Stimulated activated CD8-positive, alpha-beta memory T cell treated with anti-CD3 and anti-CD28 coated beads, Interleukin-4, amount 100 ng/mL, for 4 hours (primary cell): ENCODE measurements at places on chromosomes 4 and X.

DNA sequence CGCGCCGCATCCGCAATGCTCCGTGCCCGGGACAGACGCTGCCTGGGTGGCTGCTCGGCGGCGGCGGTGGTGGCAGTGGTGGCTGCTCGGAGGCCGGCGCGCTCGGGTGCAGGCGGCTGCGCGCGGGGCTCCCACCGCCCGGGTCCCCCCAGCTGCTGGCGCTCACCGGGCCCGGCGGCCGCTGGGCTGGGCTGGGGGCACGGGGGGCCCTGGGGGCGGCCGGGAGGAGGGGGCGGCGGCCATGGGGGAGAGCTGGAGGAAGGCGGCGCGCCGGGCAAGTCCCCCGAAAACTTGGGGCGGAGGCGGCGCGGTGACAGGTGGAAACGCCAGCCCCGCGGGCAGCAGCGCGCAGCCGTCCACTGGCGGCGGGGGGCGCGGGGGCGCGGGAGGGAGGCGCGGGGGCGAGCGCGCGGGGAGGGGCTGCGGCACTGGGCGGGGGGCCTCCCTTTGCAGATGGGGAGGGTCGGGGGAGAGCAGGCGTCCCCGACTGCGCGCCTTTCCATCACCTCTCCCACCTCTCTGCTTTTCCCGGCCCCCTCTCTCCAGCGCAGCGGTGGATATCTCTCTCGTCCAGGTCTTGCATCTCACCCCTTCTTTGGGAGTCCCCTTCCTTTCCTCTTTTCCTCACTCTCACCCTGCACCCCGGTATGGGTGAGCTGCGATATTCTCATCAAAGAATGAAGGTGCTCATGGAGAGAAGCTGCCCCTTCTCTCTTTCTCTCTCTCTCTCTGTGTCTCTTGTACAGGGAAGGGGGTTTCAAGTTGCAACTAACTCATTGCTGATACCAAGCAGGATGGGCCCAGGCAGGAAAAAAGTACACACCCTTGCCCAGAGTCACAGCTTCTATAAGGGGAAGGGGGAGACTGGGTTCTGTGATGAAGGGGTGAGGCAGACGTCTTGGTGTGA, 83.7 kb upstream of the DHRSX start:
- DNase-seq = no peak

GRCh38 chr4:37757761-37758160, 68.7 kb upstream of the PGM2 start:
- DNase-seq = no peak

GRCh38 chr4:4783847-4784246, 75.6 kb upstream of the MSX1 start:
- DNase-seq = no peak

- no peak for DNase-seq
These were observed 116.4 kb downstream of the LARP7 start for GRCh38 chr4:112753333-112753732.

DNA sequence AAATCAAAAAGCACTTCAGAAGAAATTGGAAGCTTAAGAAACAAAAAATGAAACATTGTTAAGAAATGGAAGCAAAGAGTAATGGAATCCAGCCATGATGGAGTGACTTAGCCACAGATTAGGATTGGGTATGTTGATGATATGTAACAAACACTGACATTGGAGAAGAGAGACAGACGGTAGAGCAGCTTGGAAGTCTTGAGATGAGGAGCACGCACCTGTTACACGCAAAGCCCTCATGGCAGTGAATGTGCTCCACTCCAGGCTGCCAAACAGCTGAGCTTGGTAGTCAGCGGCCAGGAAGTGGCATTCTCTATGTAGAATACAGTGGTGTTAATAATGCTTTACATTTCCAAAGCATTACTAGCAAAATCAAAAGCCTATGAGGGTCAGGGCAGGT, 56.9 kb upstream of the GPRIN3 start:
- no peak for DNase-seq

GRCh38 chr4:111562826-111563225, 582.4 kb upstream of the FAM241A start:
- no peak for DNase-seq

- DNase-seq = no peak
These were observed 25.4 kb upstream of the ACSL1 start for GRCh38 chr4:184851200-184851541.

GRCh38 chr4:77157859-77158486, 966 bp downstream of the CCNG2 start:
- peak; percentile 57 for DNase-seq
